ENCODE measurements at places on chromosomes 7 and 10. TPM values are rescaled to one million over a fixed set of nuclear protein-coding genes. Genes with fewer than 3 reads are reported as not detected.

- DNase-seq = no peak
Measured at GRCh38 chr10:86330778-86331763, 35.5 kb downstream of the GRID1 start.

The ITPRID1 gene
- not detected for total RNA-seq

- peak; percentile 64 for DNase-seq
Measured at GRCh38 chr10:89301721-89302445, at the start of gene IFIT2. TSS of gene IFIT2 (plus strand) at chr10:89302046. CDS start at chr10:89302124, 78 bp downstream.

DNA sequence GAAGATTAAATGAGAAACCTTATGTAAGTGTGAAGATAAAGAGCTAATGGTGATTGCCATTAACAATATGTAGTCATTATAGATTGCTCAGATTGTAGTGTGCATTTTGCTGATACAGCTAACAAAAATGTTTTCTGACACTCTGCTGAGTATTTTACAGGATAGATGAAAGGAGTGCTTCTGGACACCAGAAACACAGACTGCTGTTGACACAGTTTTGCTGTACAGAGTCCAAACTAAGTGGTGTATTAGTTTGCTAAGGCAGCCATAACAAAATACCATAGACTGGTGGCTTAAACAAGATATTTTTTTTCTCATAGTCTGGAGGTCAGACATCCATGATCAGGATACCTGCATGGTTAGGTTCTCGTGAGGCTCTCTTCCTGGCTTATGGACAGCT is 2.2 kb downstream of the SMC3 start:
- no peak for DNase-seq

The FOXI2 gene
- total RNA-seq = not detected

DNA sequence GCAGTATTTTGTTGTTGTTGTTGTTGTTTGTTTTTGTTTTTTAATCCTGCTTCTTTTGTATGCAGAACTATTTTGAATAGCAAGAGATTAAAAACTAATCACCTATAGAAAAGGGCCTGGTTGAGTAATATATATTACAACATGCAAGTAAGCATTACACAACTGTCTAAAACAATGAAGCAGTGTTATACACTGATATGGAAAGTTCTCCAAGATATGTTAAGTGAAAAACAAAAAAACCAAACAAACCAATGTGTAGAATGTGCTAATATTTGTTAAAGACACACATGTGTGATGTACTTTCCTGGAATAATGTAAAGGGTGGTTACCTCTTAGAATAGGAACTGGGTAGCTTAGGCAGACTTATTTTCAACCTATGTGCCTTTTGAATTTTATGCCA is 117.4 kb downstream of the ZNF365 start:
- no peak for DNase-seq

GRCh38 chr10:100072514-100072913 is 9.2 kb downstream of the CPN1 start:
- no peak for DNase-seq

GRCh38 chr7:68544851-68545250 is 1053.4 kb upstream of the AUTS2 start:
- DNase-seq = no peak

DNA sequence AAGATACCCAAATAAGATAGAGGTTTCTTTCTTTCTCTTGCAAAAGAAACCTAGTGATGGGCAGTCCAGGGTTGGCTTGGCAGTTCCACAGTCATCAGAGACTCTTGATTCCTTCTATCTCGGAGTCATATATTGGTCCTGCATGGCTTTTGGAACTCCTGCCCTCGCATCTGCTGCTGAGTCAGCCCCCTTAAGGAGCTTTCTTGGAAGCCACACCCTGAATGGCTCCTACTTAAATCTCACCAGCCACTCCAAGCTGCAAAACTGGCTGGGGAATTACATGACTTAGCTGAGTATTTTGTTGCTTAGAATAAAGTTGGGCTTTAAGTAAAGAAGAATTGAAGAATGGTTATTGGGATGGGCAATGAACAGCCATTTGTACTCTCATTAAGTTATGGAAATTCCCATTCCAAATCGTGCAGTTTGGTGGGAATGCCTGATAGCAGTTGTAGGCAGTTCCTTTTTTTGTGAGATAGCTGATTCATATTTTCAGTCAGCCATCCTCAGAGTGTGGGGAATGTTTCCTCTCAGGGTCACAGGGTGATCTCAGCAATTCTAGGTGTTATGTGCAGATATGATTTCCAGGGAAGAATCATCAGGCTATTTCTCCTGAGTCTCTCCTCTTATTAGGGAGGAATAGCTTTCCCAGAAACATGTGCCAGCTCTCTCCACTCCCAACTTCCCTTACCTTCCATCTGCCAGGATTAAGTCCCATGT is 209.9 kb downstream of the BBS9 start:
- no peak for DNase-seq

Measured in Caki2 (cell line).